Cardiac muscle cell (in vitro differentiated cells and primary cell): ENCODE measurements at places on chromosomes 4 and X. TPM values are rescaled to one million over a fixed set of nuclear protein-coding genes. Genes with fewer than 3 reads are reported as not detected.
A peak's percentile ranks its signal among the peaks of the same experiment; 100 is the strongest.

- no peak overlapping the region for H3K4me3 ChIP-seq
- no peaks in the 10 kb centered on the region for H3K36me3 ChIP-seq
- no peaks in the 10 kb centered on the region for H3K27me3 ChIP-seq
- no peak for DNase-seq
Measured at GRCh38 chr4:62513306-62513705, 1313.2 kb downstream of the ADGRL3 start.

DNA sequence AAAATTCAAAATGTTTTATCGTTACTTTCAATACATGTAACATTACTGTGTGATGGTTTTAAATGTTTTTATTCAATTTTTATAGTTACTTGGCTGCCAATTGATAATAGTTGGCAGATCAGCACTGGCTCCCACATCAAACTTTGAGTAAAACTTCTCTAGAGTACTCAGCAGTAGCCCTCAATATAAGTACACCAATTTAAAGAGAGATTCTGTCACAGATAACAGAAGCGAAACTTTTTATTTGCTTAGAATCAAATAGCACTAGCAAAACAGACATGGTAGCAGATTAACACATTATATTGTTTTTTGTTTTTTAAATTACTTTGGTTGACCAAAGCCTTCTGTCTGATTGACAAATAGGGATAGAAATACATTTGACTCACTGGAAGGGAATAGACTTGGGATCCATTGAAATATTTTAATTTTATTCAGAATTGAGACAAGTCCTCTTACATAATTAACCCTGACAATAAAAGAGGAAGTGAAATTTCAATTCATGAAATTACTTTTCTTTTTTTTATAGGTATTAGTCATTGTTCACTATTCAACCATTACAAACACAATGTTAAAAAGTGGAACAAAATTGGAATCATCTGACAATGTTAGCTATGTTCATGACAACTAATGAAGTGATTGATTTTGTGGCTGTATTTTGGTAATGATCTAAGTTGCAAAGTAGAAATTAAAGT lies 554.9 kb downstream of the KLHL4 start:
- H3K36me3 ChIP-seq: no peaks in the 10 kb centered on the region
- H3K4me1 ChIP-seq: no peaks in the 10 kb centered on the region
- no peak overlapping the region for H3K4me3 ChIP-seq

DNA sequence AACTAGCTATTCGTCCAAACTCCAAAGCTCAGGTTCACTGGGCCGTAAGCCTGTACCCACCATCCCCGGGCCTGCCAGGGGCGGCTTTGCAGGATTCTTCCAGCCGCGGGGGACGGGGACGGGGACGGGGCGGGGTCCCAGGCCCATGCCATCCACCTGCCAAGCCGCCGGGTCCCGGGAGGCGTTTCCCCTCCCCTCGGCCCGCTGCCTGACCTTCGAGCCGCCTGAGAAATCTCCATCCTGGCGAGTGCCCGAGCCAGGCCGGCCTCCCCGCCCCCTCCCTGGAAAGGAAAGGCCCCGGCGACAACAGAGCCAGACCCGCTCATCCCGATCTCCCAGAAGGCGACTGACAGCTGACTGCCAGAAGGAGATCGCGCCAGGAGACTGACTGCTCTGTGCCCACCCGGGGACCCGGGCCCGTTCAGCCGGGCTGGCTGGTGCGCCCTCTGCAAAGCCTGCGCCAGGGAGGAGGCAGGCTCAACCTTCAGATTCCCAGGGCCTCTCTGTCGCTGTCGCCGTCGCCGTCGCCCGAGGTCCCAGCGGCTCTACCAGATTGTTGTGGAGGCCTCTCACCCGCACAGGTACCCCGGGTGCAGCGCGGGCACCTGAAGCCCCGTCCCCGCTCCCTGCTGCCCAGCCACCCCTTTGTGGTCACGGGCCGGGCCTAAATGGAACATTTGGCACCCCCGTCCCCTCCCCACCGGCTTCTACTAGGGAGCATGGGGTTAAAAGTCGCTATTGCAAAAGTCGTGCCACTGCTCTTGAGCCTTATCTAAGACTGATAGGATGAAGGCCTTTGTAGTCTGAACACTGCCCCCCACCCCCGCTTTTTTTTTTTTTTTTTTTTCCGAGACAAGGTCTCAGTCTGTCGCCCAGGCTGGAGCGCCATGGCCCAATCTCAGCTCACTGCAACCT lies at the start of gene RGN:
Gene RGN (plus strand): TSS at position 315 of the 915 bp plus-strand sequence. CDS start 2,702 bp downstream, outside the sequence.
- no peaks in the 10 kb centered on the region for H3K27me3 ChIP-seq
- peaks cover 4% of the 10 kb centered on the region for H3K4me1 ChIP-seq
- DNase-seq: peak; percentile 48
- H3K27ac ChIP-seq: peak within 1 kb of the TSS; percentile 71
- no peaks in the 10 kb centered on the region for H3K36me3 ChIP-seq

GRCh38 chr4:24642981-24643547 lies 58.7 kb upstream of the DHX15 start:
- H3K36me3 ChIP-seq: no peaks in the 10 kb centered on the region
- H3K27ac ChIP-seq: no peak overlapping the region
- DNase-seq: peak; percentile 87
- H3K27me3 ChIP-seq: no peaks in the 10 kb centered on the region

GRCh38 chr4:177489471-177490246 lies 47.4 kb upstream of the AGA start:
- H3K4me3 ChIP-seq: no peak overlapping the region
- DNase-seq: peak; percentile 29
- no peaks in the 10 kb centered on the region for H3K36me3 ChIP-seq
- H3K4me1 ChIP-seq: no peaks in the 10 kb centered on the region
- H3K27me3 ChIP-seq: no peaks in the 10 kb centered on the region

- no peak overlapping the region for H3K4me3 ChIP-seq
- no peaks in the 10 kb centered on the region for H3K27me3 ChIP-seq
- no peak overlapping the region for H3K27ac ChIP-seq
- H3K4me1 ChIP-seq: peaks cover 3% of the 10 kb centered on the region
- DNase-seq: no peak
Measured at GRCh38 chr4:53583513-53583912, 7.8 kb downstream of the LNX1 start.

- no peaks in the 10 kb centered on the region for H3K4me1 ChIP-seq
- DNase-seq: no peak
- H3K27ac ChIP-seq: no peak overlapping the region
- no peak overlapping the region for H3K4me3 ChIP-seq
- no peaks in the 10 kb centered on the region for H3K36me3 ChIP-seq
Measured at GRCh38 chrX:15151267-15152186, 118.4 kb downstream of the ASB9 start.

DNA sequence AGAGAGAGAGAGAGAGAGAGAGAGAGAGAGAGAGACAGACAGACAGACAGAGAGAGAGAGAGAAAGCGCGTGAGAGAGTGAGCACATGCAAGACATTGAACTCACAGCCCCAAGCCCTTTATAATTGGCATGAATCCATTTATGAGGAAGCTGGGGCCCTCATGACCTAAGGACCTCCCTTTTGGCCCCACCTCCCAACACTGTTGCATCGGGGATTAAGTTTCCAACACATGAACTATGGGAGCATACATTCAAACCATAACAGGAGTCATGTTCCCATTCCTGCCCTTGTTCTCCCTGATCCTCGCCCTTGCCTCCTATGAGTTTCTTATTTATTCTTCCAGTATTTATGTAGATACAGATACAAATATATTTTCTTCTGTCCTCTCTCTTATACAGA lies 269.8 kb upstream of the ARX start:
- no peak for DNase-seq
- H3K4me3 ChIP-seq: no peak overlapping the region
- H3K27me3 ChIP-seq: no peaks in the 10 kb centered on the region
- no peak overlapping the region for H3K27ac ChIP-seq
- H3K36me3 ChIP-seq: no peaks in the 10 kb centered on the region
- H3K4me1 ChIP-seq: no peaks in the 10 kb centered on the region

GRCh38 chrX:39667191-39667590 lies 430.6 kb downstream of the BCOR start:
- H3K27me3 ChIP-seq: no peaks in the 10 kb centered on the region
- DNase-seq: no peak
- H3K36me3 ChIP-seq: no peaks in the 10 kb centered on the region
- H3K4me1 ChIP-seq: no peaks in the 10 kb centered on the region

DNA sequence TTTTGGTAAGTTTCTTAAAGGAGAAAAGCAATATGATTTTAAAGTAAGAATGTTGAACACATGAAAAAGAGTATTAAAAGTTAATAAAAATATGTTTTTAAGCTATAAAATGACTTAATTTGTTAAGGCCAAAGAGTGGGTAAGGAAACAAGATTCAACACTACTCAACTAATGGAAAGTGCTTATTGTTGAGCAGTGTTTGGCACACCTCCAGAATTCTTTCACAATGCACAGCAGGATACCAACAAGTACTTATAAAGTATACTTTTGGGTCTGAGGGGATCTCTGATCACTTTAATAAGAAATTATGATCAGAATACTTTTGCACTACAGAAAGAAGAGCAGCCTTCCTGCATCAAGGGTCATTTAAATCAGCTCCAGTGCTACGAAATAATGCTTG lies 5.9 kb downstream of the LAMP2 start:
- H3K4me1 ChIP-seq: no peaks in the 10 kb centered on the region
- no peaks in the 10 kb centered on the region for H3K36me3 ChIP-seq
- peak; percentile 83 for DNase-seq

- DNase-seq: no peak
- no peak overlapping the region for H3K27ac ChIP-seq
- H3K4me3 ChIP-seq: no peak overlapping the region
- H3K27me3 ChIP-seq: no peaks in the 10 kb centered on the region
- no peaks in the 10 kb centered on the region for H3K36me3 ChIP-seq
Measured at GRCh38 chrX:153244767-153245166, 65.7 kb downstream of the MAGEA1 start.

GRCh38 chrX:70168238-70169188 lies 8.8 kb upstream of the DGAT2L6 start:
- H3K27me3 ChIP-seq: no peaks in the 10 kb centered on the region
- H3K4me1 ChIP-seq: no peaks in the 10 kb centered on the region
- peak; percentile 10 for DNase-seq
- H3K36me3 ChIP-seq: no peaks in the 10 kb centered on the region
- H3K27ac ChIP-seq: peak overlapping the region; percentile 66

DNA sequence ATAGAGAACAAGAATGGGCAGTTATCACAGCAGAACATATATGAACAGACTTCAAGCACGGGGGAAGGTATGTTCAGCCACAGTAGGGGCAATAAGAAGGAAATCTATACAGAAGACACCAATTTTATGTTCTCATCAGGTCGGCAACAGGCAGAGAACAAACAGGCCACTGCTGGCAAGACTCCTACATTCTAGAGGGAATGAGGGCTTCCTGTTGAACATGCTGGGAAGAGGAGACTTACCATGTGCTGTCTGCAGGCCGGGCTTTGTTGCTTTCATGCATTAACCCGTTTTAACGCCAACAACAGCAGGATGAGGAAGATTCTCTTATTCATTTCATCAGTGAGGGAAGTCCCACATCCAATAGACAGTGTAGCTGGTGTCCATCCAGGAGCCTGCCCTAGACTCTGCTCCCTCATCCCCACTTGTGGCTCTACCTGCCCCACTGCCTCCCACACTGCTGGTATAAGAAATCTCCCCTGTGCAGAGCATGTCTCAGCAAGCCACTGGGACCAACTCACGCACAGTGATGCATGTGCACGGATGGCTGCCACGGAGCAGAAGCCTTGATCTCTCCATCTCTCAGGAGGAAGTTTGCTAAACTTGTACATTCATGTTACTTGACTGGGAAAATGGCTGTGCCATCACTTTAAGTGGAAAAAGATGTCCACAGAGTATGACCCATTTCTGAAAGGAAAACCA lies 84.5 kb downstream of the ACOX3 start:
- no peak overlapping the region for H3K27ac ChIP-seq
- DNase-seq: peak; percentile 66

GRCh38 chrX:72110876-72111708 lies 20.6 kb downstream of the RTL5 start:
- H3K27ac ChIP-seq: no peak overlapping the region
- H3K4me3 ChIP-seq: no peak overlapping the region
- H3K36me3 ChIP-seq: no peaks in the 10 kb centered on the region
- DNase-seq: no peak

- DNase-seq: no peak
- no peaks in the 10 kb centered on the region for H3K4me1 ChIP-seq
- H3K27me3 ChIP-seq: no peaks in the 10 kb centered on the region
- no peak overlapping the region for H3K4me3 ChIP-seq
- H3K36me3 ChIP-seq: no peaks in the 10 kb centered on the region
Measured at GRCh38 chrX:18898492-18898891, 85.4 kb downstream of the PHKA2 start.

DNA sequence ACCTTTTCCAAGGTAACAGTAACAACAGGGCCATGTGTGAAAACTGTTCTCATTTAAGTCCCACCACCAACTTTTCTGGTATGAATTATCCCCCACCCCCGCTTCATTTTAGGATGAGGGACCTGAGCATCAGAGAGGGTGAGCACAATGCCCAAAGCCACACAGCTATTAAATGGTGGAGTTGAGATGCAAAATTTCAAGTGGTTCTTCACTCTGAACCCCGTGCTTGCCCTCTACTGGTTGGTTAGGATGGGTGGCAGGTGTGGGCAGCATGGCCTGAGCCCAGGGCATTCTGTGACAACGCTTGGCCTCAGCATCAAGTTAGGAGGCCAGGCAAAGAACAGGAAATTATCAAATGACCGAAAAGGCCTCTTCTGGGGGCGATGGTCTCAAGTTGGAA lies 33.5 kb downstream of the MED28 start:
- no peak overlapping the region for H3K4me3 ChIP-seq
- no peaks in the 10 kb centered on the region for H3K36me3 ChIP-seq
- DNase-seq: no peak

- H3K27ac ChIP-seq: no peak overlapping the region
- no peaks in the 10 kb centered on the region for H3K4me1 ChIP-seq
- no peaks in the 10 kb centered on the region for H3K27me3 ChIP-seq
- H3K36me3 ChIP-seq: no peaks in the 10 kb centered on the region
- H3K4me3 ChIP-seq: no peak overlapping the region
- no peak for DNase-seq
Measured at GRCh38 chr4:184950117-184950830, 68.0 kb upstream of the HELT start.

DNA sequence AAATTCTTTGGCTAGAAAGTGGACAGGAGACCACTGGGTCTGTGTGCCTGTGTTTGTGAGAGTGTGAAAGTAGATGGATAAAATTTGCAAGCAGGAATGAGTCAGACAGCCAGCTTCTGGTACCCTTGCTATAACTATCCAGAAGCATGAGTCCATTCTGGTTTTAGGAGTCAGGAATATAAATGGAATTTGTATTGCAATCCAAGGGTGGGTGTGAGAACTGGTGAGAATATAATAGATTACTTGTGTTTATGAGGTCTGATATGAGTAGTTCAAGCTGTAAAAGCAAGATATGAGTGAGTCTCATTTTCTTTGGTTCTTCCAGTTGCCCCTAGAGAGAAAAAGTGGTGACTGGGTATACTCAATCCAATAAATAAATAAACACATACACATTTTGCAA lies 212.7 kb upstream of the TAPT1 start:
- DNase-seq: no peak
- no peaks in the 10 kb centered on the region for H3K36me3 ChIP-seq
- H3K4me1 ChIP-seq: no peaks in the 10 kb centered on the region
- no peaks in the 10 kb centered on the region for H3K27me3 ChIP-seq
- H3K4me3 ChIP-seq: no peak overlapping the region

Gene HMGB3
- 56.5 and 117 TPM in 2 replicates for total RNA-seq

Gene NAP1L2
- total RNA-seq: 7.5 and 8.8 TPM in 2 replicates

Gene DGKK
- 0.27 and 0.81 TPM in 2 replicates for total RNA-seq

Gene LDB2
- 7.4 and 12.4 TPM in 2 replicates for total RNA-seq

Gene GPM6B
- total RNA-seq: 3.4 and 6.1 TPM in 2 replicates

Gene KLB
- total RNA-seq: not detected in 2 replicates

Gene RAB9B
- 3.4 and 5.8 TPM in 2 replicates for total RNA-seq

Gene PRDM8
- total RNA-seq: 6.3 and 18.8 TPM in 2 replicates

Gene ANXA3
- total RNA-seq: 18.7 and 38.1 TPM in 2 replicates

Gene PPARGC1A
- total RNA-seq: 23.9 and 42.3 TPM in 2 replicates

Gene CXorf51A
- total RNA-seq: not detected in 2 replicates

Gene KLF8
- total RNA-seq: 7.4 and 9.4 TPM in 2 replicates

Gene LNX1
- total RNA-seq: 2.0 and 2.8 TPM in 2 replicates
